ENCODE measurements at places on chromosomes 5 and 9.

DNA sequence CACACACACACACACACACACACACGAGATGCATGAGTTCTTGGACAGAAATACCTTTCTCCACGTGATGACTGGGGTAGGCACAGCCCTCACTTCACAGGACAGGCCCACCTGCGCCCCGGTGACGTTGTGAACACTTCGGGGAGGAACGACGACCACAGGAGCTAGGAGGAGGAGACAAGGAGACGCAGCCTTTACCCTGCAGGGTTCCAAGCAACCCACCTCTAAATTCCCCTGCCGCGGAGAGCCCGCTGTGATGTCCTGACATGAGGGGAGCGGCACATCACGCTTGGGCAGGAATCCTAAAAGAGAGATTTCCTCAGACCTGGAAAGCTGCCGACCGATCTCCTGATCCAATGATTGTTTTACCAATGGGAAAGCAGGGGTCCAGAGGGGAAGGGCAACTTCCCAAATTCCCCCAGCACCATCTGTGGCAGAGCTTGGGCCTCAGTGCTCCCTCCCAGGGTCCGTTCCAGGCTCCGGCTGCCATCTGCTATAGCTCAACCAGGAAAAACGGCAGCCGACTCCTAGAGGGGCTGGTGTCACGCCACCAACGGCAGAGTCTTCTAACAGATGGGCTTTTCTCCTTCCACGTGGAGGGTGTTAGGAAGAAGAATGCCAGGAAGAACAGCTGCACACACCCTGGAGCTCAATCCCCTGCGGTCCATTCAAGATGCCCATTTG, 10.1 kb downstream of the IGFBPL1 start:
- no peak for DNase-seq

GRCh38 chr5:1777281-1778137, 22.1 kb downstream of the MRPL36 start:
- DNase-seq, result no peak

- DNase-seq, result no peak
Measured at GRCh38 chr9:38026021-38026809, 42.8 kb downstream of the SHB start.

DNA sequence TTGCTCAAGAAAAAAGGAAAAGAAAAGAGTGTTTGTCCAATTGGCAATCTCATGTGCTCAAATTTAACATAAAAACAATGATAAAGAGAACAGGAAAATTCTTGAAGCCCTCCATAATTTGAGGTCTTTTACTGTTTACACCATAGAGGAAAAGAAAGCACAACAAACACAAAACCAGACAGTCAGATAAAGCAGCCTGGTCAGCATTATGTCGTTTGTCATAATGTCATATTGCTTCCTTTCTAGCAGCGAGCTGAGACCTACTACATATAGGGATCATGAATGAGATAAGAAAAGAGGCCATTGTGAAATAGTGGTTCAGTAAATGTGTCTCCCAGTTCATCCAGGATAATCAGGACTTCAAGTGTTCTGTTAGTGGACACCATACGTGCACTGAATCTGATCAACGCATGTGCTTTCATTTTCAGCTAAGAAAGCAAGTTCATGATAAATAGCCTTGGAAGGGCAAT, 64.7 kb upstream of the SELENOP start:
- DNase-seq, result no peak

GRCh38 chr5:72842816-72843215, 26.4 kb downstream of the TNPO1 start:
- DNase-seq, result no peak

DNA sequence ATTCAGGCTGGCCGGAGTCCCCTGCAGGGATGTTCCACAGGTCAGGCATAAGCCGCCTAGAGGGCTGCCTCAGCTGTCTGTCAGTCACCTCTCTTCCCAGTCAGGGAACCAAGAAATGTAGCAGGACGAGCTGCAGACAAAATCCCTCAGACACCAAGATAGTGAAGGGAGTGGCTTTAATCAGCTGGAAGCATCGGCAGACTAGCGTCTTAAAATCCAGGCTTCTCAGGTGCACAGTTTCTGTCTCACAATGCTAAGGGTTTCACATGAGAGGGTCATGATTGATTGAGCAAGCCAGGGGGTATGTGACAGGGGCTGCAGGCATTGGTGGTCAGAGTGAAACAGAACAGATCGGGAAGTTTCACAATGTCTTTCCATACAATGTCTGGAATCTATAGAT, 247.2 kb downstream of the CDH10 start:
- DNase-seq, result no peak

GRCh38 chr5:75384218-75384617, 47.2 kb downstream of the HMGCR start:
- DNase-seq, result no peak

- DNase-seq, result no peak
Measured at GRCh38 chr5:159552751-159553150, 222.5 kb upstream of the IL12B start.

DNA sequence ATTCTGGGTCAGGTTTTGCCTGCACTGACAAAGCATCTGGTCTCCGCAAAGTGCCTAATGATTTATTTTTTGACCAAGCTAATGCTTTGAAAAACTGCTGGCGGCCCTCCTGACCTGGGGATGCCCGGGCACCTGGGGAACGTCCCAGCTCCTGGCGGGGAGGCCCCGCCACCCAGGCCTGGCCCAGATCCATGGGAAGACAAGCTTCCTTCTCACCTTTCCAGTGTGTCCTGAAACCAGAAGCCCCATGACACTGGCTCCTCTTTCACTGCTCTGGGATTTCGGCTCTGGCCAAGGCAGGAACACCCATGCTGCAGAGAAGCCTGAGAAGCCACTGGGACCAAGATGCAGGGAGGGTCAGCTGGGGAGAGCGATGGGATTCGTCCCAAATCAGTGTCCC, 144.1 kb downstream of the SEC61B start:
- DNase-seq, result no peak

GRCh38 chr9:91247278-91247677, 114.4 kb downstream of the AUH start:
- DNase-seq, result no peak

GRCh38 chr5:112535356-112535755, 116.3 kb upstream of the EPB41L4A start:
- no peak for DNase-seq

DNA sequence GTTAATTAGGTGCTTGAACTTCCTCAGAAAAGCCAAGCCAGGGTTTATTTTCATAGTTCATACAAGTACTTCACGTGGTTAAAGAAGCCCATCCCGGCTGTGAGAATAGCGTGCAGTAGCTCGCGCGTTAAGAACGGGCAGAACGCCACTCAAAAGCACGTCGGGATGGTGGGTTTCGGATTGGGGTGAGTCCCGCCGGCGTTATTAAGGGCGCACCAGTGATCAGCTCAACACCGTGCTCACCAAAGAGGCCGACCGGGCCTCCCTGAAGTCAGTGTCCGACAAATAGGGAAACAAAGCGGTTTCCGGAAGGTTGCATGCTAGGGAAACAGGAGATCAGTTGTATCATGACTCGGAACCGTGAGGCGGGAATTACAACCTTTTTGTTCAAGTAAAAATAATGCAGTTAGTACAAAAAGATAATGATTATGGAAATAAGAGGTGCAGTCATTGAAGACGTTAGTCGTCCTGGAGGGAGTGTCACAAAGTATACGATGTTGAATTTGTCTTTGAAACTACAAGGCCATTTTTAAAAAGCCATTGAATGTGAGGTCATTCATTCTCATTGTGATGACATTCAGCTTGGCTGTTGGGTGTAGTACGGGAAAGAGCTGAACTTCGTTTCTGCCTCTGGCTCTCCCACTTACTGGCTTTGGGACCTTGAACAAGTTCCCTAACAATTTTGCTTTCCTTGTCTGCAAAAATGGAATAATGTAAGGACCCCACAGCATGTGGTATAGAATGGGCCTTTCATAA, 992 bp downstream of the SETD9 start:
- DNase-seq, result peak; percentile 57

DNA sequence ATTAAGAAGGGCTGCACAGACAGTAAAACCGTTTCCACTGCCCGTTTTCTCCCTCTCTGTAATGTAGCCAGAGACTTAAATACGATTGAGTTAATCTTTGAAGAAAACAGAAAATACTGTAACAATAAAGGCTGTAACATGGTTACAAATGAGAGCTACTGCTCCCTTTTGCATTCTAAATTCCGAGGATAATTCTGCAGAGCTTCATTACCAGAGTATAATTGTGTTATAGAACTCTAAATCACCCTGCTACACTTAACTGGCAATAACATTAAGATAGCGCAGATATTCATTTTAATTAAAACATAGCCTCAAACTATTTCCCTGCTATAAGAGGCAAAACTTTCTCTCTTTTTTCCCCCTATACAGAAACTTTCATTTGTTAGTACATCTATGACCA, 283.7 kb upstream of the BRINP1 start:
- no peak for DNase-seq

- no peak for DNase-seq
Measured at GRCh38 chr9:131840220-131840619, 100.3 kb upstream of the RAPGEF1 start.

GRCh38 chr9:132372177-132373095, 17.6 kb upstream of the SETX start:
- DNase-seq, result no peak

DNA sequence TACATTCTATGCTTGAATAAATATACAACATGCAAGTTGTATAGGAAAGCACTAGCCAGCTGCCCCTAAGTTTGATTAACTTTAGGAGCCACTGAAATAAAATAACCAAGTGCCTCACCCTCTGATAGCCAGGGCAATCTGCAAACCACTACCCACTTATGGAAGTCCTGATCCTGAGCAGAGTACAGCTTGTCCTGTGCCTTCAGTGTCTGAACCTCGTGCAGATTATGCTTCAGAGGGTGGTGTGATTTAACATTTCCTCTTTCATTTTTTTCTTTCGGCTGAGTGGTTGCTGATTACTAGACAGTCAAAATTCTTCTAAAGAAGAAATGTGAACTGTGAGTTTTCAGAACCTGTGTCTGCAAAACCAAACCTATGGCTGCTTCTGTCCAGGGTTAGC, 327.7 kb downstream of the PIK3R1 start:
- no peak for DNase-seq

DNA sequence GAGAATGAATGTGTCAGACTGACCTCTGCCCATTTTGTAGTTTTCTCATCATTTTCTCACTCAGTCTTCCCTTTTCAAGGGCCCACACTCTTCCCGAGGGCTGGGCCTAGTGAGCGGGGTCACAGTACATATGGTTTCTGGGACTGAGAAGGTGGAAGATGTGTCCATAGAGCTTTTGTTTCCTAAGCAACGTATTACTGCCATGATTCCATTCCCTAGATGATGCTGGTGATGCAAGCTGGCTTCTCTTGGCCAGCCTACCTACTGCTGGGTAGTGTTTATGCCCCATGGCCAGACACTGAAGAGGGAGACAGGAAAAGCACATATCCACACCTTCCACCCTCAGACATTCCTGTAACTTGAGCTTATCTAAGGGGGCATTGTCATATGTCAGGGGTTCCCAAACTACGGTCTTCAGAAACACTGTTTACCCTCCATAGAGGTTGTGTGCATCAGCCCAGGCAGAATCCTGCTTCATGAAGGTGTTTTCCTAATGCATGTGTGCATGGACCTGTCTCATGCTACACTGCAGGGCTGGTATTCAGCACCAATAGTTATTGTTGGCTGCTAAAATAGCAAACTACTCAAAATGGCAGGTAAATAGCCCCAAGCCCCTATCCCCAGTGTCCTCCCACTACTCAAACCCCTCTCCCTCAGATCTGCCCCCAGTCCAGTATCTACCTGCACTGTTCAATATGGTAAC, 9.5 kb downstream of the IRF1 start:
- no peak for DNase-seq

DNA sequence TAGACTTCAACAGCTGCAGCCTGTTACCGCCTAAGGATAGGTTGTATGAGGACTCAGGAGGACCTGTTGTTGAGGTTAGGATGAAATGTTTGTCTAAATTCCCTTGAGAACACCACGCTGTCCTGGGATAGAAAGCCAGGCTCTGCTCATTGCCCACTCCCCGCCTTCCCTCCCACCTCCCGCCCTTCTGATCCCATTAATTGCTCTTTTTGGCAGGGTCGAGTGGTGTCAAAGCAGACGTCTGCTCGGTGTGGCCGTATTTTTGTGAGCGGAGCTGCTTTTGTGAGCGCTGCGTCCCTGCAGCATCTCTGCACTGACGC, 62.3 kb downstream of the SPATA31C2 start:
- DNase-seq, result no peak

DNA sequence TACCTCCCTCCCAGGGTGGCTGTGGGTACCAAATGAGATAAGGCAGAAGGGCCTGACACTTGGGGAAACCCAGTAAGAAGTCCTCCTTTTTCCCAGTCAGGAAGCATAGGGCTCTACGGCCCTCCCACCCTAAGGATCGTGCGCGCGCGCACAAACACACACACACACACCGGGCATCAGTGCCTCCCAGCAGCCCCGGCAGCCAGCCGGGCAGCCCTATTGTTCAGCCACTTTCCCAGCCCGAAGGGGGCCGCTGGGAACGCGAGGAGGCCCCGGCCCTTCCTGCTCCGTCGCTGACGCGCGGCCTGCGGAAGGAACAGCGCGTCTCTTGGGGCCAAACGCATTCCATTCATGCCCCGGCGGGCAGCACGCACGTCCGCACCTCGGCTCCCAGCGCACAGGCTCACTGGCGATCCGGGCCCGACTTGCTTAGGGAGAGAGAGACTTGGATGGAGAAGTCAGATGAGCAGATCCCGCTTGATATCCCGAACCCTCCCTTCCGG, 22.6 kb downstream of the DUSP1 start:
- no peak for DNase-seq

DNA sequence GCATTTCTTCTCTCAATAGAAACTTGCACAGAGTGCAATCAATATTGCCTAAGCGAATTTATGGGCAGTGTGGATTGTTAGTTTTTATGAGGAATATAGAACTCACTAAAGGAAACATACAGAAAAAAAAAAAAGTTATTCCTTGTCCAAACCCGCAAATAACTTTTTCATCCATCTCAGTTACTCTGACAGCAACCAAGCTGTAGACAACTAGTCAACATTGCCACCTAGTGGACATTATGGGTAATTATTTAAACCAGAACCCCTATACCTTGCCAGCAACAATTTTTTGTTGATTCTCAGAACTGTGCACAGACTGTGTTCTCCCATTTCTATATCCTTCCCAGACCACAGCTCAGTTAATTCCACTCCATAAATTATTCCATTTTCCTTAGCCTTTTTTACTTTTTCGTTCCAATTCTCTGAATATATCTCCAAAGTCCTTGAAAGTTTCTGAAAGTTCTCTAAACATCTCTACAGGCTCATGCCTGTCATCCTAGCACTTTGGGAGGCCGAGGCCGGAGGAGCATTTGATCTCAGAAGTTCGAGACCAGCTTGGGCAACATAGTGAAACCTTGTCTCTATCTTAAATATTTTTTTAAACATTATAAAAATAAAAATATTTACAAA, 2.6 kb upstream of the AFAP1L1 start:
- no peak for DNase-seq
